ENCODE measurements at places on chromosomes 4 and X. TPM values are rescaled to one million over a fixed set of nuclear protein-coding genes. Genes with fewer than 3 reads are reported as not detected.

NDST4 gene
- 2.3 TPM for polyA plus RNA-seq

FAM9B gene
- polyA plus RNA-seq: not detected

MAP9 gene
- polyA plus RNA-seq: 3.4 TPM

FANCB gene
- polyA plus RNA-seq: 1.8 TPM

PCYT1B gene
- 1.2 TPM for polyA plus RNA-seq

RWDD4 gene
- 27.2 TPM for polyA plus RNA-seq

GYPE gene
- 2.6 TPM for polyA plus RNA-seq

FGF13 gene
- polyA plus RNA-seq: 109 TPM

NAT8L gene
- polyA plus RNA-seq: 4.4 TPM

GRCh38 chr4:761086-761485 is 55.5 kb downstream of the PCGF3 start:
- no peak for DNase-seq

DNA sequence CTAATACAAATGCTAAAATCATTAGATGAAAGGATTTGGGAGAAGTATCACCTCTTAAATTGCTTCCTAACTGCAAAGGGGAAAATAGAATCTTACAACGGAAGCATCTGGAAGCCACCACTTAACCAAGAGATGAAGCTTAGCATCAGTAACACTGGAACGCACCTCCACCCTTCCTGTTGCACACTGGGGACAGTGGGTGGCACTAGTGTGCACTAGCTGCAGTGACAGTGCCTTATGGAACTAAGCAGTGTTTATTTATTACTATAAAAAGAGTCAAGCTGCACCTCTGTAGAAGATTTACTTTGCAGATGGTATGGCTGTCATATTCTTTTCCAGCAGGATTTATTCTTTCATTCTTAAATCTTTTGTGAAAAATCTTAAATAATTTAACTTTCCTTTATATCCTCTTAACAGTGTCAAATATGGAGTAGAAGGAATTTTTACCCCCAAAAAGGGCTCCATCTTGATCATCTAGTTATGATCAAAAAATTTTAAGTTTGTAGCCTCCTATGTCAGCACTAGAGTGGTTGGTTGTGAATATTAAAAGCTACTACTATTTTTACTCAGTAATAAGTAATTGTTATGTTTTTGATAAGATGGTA is 76.7 kb downstream of the SCD5 start:
- DNase-seq: no peak

DNA sequence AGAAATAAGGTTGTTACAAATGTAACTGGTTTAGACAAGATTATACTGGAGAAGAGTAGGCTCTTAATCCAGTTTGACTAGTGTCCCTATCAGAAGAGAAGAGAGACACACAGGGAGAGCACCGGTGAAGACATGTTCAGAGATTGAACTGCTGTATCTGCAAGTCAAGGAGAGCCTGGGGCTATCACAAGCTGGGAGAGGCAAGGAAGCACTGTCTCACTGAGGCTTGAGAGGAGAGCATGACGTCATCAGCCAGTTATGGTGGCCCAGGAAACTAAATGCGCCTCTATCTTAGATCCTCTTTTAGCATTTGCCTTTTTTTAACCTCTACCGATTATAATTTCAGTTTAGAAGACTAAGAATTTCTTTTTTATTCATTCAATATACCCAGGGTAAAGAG is 583.4 kb downstream of the TRAM1L1 start:
- no peak for DNase-seq

GRCh38 chrX:4588056-4588455 is 874.6 kb upstream of the PRKX start:
- DNase-seq: no peak

DNA sequence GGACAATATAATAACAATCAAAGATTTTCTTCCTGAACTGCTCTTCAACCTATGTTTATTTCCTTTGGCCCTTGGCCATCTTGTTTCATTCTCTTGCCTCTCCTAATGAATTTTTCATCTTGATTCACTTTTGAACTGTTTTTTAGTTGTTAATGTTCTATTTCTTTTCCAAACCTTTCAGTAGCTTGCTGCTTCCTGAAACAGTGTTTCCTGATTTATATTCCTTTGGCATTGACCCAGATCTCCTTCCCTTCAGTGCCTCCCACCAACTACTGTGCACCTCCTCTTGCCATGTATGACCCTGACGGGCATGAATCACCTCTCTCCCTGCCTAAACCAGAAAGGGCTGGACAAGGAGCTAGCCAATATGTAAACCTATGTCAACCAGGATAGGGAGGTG is 25.6 kb upstream of the SPP1 start:
- DNase-seq: no peak

GRCh38 chr4:146247356-146247755 is 33.0 kb downstream of the REELD1 start:
- DNase-seq: no peak

GRCh38 chr4:3491681-3492405 is 28.7 kb downstream of the DOK7 start:
- no peak for DNase-seq

GRCh38 chr4:81715757-81716156 is 244.1 kb upstream of the RASGEF1B start:
- no peak for DNase-seq

DNA sequence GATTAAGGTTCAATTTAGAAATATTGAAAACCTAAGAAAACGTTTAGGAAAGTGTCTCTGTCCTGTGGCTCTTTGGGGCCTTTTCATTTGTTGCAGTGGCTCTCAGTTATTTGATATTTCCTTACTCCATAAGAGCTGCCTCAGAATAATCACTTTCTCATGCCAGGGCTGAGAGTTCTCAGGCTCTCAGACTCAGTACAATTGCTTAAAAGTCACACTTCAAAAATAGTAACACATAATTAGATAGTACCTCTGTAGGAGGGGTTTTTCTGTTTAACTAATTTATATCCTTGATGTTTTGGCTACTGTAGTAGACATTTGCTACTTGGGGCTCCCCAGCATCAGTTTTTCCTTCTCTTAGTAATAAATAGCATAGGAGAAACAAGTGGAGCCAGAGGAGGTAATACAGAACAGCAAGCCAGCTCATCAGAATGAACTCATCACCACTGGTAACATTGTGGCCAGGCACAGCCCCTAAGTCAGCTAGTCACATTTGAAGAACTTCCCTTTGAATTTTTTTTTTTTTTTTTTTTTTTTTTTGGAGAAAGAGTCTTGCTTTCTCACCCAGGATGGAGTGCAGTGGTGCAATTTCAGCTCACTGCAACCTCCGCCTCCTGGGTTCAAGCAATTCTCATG is 8.0 kb upstream of the HNRNPD start:
- no peak for DNase-seq

- DNase-seq: no peak
Observed at GRCh38 chrX:138664016-138664415, 47.5 kb downstream of the FGF13 start.

GRCh38 chr4:48909697-48910096 is 3.1 kb upstream of the OCIAD2 start:
- DNase-seq: no peak

DNA sequence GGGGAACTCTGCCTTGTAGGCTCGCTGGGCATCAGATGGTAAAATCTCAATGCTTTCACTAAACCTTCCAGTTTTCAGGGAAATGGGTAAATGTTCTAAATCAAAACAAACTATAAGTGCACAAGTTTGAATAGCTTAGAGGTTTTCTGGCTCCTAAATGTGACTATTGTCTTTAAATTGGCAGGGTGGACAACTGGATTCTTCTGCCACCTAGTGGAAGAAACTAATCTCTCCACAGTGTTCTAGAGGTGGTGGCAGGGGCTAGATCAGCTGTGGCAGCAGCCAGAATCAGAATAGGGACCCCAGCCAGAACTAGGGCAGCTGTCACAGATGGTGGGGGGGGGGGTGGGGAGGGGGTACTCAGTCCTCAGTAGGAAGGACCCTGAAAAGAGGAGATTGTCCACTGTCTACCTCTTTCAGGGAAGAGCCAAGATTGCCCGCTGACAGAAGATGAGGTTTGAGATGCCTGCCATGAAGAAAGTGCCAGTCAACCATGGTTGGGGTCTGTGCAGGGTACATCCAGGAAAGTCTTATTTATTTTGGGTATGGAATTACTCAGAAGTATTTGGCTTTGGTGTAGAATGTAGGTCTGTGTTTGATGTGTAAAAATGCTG is 201.4 kb downstream of the CCNG2 start:
- peak; percentile 6 for DNase-seq

- no peak for DNase-seq
Observed at GRCh38 chr4:81130569-81130968, 84.5 kb downstream of the PRKG2 start.

DNA sequence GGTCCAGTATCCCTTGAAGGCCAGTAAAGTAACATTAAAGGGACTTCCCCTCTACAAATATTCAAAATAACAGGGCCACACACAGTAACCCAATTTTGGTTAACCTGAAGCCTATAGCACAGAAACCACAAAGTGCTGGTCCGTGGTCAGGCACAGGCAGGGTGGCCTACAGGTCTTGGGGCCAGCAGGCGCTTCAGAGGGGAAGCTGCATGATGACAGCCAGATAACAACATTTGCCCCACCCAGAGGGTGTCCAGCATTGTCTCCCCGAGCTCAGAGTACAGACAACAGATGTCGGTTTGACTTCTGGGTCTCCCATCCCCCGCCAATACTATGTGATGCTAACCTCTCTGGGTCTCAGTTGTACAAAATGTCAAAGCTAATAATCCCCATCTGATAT is 51.1 kb downstream of the SH3KBP1 start:
- no peak for DNase-seq

DNA sequence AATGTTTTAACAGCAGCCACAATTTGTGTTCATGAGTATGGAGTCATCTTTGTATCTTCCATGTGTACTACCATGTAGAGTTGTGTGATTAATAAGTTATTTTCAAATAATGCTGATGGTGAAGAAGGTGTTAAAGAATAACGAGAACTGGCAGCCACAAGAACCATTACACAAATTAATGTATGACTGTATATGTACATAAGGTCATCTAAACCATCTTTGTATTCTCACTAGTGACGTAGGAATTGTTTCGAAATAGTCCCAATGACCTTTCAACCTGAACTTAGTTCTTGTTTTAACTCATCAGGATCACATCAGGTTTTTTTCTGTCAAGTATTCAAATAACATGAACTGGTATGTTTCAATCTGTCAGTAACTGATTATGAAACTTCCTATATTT is 48.3 kb upstream of the NOCT start:
- DNase-seq: no peak

GRCh38 chr4:105455998-105456397 is 17.9 kb downstream of the PPA2 start:
- DNase-seq: no peak

Data from hindlimb muscle (tissue), 1 donor.